MM.1S (cell line): ENCODE measurements at places on chromosomes 5 and 9.
A peak's percentile ranks its signal among the peaks of the same experiment; 100 is the strongest.

- DNase-seq, result no peak
These were observed 416.5 kb downstream of the MLLT3 start for GRCh38 chr9:20205821-20206220.

- no peak for DNase-seq
These were observed 45.9 kb downstream of the PSMB7 start for GRCh38 chr9:124369231-124369797.

DNA sequence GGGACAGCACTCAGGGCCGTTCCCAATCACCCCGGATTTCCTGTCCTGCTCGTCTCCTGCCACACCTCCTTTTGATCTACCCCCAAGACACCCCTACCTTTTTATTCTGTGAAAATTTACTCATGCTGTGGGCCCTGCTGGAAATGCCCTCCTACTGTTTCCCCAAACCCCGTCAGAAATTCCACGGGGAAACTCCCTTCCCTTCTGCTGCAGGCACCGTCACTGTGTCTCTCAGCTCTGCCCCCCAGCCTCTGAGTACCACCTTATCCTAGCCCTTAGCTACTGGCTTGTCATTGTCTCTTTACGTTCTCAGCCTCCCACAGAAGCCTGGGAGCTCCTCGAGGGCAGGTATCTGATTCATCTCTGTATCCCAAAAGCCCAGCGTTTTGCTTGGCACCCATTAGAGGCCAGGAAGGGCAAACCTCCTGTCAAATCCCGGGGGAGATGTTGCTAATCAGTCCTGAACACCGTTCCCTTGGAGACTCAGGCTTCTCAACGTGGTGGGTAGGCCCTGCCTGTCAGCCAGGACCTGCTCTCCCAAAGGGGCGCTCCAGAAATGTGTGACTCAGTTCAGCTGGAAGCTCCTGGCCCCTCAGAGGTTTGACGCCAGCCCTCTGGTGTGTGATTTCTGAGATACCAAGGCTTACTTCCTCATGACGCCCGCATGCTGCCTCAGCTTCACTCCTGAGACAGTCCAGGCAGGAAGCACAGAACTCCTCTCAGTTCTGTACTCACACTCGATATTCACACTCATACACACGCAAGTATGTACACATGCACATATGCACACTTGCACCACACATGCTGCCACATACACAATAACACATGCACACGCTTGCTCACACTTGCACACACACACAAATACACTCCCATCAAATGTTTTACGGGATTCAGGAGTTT is 50.7 kb upstream of the GRHPR start:
- DNase-seq, result no peak

DNA sequence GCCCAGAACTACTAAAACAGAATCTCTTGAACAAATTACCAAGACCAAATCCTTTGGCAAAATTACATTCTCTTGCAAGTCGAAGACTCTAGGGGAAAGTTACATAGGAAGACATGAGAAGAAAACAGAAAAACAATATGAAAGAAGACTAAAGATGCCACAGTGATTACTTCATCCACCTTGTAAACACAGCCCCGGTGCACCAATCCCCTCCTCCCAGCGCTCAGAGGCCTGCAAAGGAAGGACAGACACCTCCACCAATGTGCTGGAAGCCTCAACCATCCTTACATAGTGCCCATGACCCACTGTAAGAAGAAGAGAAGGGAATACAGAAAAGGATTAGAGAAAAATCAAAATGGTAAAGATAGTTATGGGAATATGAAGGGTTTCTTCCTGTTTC is 218.5 kb downstream of the SPOCK1 start:
- DNase-seq, result no peak

DNA sequence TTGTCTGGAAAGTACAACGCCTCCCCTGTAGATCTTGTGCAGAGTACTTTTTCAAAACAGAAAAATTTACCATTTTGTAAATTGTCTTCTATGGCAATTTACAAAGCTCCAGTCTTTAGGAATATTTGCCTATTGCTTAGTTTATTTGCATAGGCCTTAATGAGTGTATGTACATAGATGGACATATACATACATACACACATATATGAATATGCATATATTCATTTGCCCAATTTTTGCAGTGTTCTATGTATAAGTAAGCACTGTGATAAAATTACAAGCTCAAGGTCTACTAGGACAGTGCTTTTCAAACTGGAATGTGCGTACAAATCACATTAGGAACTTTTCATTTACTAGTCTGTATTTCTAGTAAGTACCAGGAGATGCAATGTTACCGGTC is 301.3 kb upstream of the SMARCA2 start:
- DNase-seq, result no peak

GRCh38 chr5:149212198-149212951 is 59.3 kb upstream of the AFAP1L1 start:
- no peak for DNase-seq

DNA sequence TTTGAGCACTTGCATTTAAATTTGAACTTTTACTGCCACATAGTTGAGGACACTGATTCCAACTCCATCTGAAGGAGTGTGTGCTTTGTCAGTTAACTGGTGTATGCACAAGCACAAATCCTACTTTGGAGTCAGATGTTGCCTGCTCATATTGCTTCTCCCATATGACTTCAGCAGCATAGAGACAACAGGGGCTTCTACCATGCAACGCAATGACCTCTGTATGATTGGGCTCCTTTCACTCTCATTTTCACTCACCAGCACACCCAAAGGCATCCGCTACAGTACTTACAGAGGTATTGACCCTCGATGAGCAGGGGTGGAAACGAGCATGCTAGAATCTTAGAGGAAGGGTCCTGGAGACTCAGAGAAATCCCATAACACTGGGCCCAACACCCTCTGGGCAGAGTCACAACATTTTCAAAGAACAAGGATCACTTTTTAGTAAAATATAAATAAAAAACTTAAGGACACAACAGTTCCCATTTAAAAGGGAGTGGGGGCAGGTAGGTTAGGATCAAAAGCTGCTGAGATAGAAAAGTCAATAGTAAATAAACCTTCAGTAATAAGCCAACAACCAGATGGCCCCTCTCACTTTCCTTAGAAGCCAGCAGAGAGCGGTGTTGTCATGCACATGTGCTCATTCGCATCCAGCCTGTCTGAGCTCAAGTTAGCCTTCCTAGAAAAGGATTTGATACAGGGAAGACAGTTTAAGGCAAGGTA is 203.8 kb downstream of the SNCAIP start:
- peak; percentile 28 for DNase-seq

DNA sequence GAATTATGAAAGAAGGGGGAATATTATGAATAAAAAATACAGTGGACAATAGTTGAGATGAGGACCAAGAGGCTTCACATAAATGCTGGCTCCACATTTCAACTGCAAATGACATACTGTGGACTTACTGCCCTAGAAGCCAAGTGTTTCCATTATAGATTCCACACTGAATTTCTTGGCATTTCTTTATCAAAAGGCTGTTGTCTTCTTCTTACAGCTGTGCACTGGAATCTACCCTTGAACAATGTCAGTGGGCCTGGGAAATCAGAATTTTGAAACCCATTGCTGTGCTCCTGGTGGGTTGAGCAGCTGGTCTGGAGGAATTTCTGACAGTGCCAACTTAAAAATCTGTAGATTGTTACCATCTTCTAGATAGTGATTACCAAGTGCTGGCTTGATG is 49.9 kb downstream of the TNC start:
- DNase-seq, result no peak

DNA sequence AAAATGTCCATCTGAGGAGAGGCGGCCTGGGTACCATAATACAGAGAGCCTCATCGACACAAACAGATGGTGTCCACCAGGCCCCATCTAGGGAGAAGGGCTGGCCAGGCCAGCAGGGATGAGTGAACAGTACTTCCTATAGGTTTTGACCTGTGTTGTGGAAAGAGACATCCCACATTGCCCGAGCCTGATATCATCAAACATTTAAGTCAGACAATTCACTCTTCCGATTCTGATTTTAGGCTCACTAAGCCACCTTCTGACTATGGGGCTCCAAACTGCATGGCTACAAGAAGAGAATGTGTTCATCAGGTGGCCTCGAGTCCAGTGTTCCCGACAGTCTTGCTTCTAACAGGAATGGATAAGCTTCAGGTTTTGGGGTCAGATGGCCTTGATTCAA is 38.9 kb downstream of the SLC22A5 start:
- DNase-seq, result no peak

DNA sequence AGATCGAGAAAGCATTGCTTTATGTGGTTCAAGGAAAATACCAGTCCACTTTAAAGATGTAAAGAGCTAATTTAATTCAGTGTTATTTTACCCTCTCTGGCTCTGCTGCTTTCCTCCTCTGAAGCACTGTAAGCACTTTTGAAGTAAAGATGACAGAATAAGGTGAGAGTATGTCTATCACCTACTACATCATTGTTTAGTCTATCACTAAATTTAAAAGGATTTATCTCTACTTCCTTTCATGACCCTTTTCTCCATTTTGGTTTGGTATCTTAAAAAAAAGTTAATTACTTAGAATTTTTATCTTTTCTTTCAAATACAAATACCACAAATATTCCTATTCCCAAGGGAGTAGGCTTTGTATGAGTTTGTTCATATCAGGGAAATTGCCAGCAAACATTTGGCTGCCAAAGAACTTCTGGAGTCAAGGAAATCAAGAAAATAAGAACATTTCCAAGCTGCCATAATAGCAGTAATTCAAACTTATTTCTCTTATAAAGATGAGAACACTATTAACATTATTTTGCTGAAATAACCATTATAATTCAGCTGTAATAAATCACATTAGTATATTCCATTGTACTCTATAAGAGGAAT is 77.8 kb downstream of the SLC38A9 start:
- no peak for DNase-seq

DNA sequence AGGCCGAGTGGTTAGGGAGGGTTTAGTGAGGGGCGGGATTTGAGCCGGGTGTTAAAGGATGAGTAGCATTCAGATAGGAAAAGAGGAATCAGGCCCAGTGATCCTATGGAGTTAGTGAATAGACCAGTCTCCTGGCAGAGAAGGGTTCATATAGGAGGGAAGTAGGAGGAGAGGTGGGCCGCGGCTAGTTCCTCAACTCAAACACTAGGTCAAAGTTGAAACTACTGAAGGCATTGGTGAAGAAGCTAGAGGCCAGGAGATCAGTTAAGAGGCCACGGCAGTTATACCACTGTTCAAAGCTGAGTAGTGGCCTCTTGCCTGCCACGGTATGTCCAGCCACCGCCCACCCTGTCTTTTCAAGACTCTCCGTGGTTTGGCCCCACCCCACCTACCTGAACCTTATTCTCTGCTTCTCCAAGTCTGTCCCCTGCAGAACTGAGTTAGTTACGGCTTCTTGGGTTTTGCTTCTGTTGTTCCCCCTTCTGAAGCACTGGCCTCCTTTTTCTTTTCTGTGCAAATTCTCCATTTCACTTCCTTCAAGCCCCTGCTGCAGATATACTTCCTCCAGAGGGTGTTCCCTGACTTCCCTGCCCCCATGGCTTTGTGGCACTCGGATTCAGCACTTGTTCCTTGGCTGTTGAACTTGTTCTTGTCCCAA is 1.8 kb downstream of the ZBTB34 start:
- no peak for DNase-seq

GRCh38 chr9:34629491-34629808 is 584 bp upstream of the ARID3C start:
- DNase-seq, result no peak

GRCh38 chr5:142994218-142994617 is 224.0 kb downstream of the ARHGAP26 start:
- no peak for DNase-seq

DNA sequence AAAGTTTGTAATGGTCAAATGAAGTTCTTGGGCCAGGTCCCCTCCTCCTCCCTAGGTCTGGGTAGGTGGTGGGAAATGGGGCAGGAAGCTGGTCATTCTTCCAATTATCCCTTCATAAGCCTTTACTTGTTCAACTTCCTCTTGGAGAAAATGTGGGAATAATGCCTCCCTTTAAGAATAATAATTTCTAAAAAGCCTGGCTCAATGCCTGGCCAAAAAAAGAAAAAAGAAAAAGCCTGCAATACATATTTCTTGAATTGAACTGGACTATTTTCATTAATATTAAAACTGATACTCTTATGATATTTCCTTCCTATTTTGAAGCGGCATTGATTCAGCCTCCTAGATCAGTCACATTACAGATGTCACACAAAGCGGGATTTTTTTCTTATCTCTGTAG is 600.9 kb downstream of the CCDC171 start:
- no peak for DNase-seq

DNA sequence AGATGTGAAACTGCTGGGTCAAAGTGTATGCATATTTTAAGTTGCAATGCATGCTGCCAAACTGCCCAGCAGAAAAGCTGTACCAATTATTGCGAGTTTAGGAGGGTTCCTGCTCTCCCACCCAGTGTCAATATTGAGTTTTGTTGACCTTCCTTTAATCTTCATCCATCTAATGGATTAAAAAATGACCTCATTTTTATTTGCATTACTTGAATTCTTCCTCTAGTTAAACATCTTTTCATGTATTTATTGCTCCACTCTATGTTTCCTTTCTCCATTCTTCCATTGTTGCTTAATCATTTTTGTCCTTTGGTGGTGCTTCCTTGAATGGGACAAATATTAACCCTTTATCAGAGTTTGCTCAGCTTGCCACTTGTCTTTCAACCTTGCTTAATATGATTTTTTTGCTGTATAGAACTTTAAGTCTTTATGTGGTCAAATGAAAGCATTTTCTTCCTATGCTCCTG is 32.4 kb downstream of the TLE1 start:
- DNase-seq, result no peak

DNA sequence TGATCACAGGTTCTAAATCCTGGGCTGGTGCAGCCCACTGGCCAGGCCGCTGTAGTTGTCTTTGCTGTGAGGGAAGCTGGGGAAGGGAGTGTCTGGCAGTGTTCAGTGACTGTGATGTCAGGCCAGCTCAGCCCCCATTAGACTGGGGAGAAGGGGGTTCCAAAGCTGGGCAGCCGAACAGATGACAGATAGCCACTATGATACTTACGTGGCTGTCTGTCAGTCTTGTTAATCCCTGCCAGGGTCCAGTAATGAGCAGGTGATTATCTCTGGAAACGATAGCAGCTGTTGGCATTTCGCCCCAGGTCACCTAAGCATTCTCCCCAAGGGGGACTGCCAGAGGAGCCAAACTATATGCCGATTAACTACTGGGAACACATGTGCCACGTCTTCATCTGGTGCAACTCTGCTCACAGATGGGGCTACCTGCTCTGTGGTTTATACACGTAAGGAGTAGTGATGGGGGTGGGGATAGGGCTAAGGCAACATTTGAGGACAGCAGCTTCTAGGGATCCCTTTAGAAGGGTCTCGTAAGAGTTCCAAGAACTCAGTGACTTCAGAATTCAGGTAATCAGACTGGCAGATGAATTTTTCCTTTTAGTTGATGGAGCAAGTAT is 396.3 kb downstream of the KDM4C start:
- DNase-seq, result no peak
